ENCODE measurements at places on chromosomes 7 and 10.

GRCh38 chr10:69007260-69007659 is 18.7 kb downstream of the KIFBP start:
- no peak for DNase-seq

DNA sequence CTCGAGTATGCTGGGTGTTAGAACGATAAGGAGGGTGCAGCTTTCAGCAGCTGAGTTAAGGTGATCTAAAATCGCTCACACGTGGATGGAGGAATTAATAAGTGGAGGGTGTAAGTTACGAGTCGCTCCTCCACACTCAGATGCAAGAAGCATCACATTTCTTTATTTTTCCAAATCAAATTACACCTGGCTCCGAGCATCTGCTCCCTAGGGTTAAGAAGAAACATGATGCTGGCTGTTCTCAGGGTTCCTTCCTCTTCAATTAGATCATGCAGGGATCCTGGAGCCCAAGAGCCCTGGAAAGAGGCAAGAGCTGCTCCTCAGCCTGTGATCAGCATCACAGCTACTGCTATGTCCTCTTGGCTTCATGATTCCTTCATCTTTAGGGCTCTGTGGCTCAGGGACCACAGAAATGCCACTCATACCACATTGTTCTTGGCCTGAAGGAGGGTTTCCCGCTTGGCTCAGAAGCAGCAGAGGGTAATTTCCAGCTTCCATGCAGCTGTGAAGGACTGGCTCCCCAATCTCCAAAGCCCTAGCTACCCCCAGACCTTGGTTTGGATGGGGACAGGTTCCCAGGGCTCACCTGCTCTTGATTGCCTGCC is 235.9 kb upstream of the ZNF32 start:
- DNase-seq: no peak

GRCh38 chr10:127888521-127889312 is 4.0 kb downstream of the CLRN3 start:
- no peak for DNase-seq

GRCh38 chr7:33395340-33395739 is 266.0 kb downstream of the BBS9 start:
- DNase-seq: no peak

DNA sequence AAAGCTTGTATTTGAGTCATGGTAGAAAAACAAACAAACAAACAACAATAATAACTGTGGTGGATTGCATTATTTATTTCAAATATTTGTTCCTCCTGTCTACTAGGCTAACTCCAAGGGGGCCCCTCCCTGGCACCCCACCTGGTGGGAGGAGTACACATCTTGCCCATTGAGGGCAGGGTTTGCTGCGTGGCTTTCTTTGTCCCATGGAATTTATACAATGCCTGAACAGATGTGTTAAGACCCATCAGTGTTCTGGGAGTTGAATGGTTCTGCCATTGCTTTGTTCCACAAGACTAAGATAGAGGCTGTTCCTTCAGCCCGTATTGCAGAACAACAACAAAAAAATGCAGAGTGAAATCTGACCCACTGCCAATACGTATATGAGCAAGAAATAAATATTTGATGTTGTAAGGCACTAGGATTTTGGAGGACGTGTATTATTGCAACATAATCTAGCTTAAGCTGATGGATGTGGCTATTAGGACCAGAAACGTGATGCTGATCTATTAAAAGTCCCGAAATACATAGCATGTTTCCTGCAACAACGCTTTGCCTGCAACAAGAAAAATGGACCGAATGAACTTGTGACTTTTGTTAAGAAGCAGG is 119.1 kb upstream of the JCAD start:
- DNase-seq: no peak

- no peak for DNase-seq
Measured at GRCh38 chr7:44103566-44103922, 601 bp upstream of the AEBP1 start.

- DNase-seq: no peak
Measured at GRCh38 chr7:26862834-26863233, 1.6 kb downstream of the SKAP2 start.

GRCh38 chr10:58044072-58044471 is 223.6 kb downstream of the IPMK start:
- DNase-seq: no peak

GRCh38 chr10:2262333-2262732 is 525.0 kb upstream of the ADARB2 start:
- DNase-seq: no peak

- DNase-seq: no peak
Measured at GRCh38 chr7:2804227-2804763, 39.8 kb downstream of the GNA12 start.

GRCh38 chr7:108285003-108285368 is 154.8 kb upstream of the LAMB4 start:
- DNase-seq: no peak

GRCh38 chr10:77328272-77328816 is 309.3 kb downstream of the KCNMA1 start:
- peak; percentile 43 for DNase-seq

GRCh38 chr7:44438816-44439215 is 51.6 kb downstream of the NUDCD3 start:
- no peak for DNase-seq

DNA sequence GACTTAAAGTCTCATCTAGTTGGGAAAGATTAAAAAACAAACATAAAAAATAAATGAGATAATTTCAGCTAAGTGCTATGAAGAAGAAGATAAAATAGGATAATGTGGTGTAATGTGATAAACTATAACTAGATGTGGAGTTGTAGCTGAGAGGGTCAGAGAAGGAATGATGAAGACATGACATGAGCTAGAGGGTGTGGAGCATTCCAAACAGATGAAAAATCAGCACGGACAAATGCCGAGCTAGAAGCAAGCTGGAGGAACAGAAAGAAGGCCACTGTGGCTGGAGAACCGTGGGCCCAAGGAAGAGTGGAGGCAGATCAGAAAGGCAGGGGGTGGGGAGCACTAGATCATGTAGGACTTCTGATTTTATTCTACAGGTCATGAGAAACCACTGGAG is 70.6 kb downstream of the CDK6 start:
- DNase-seq: no peak

DNA sequence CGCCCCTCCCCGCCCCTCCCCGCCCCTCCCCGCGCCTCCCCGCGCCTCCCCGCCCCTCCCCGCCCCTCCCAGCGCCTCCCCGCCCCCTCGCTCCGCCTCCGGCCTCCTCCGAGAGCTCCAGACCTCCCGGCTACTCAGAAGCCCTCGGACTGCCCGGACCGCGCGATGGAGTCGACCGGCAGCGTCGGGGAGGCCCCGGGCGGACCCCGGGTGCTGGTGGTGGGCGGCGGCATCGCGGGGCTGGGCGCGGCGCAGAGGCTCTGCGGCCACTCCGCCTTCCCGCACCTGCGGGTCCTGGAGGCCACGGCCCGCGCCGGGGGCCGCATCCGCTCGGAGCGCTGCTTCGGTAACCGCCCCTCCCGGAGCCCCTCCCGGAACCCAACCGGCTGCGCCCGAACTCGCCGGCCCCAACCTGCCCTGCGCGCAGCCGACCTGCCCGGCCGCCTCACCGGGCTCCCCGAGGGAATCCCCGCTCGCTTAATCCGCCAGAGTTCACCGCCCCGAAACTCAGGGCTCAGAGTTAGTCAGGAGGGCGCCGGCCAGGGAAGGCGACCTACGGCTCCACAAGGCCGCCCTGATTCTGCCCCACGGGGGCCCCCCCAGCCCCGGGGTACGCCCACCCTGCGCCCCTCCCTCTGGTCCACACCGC is at the start of gene PAOX:
Gene PAOX, plus strand, starts transcription at position 111 of the 649 bp plus-strand sequence. Its CDS starts 55 bp downstream, at position 166.
- peak; percentile 60 for DNase-seq

GRCh38 chr7:22124941-22125340 is 179.2 kb upstream of the CDCA7L start:
- DNase-seq: no peak

DNA sequence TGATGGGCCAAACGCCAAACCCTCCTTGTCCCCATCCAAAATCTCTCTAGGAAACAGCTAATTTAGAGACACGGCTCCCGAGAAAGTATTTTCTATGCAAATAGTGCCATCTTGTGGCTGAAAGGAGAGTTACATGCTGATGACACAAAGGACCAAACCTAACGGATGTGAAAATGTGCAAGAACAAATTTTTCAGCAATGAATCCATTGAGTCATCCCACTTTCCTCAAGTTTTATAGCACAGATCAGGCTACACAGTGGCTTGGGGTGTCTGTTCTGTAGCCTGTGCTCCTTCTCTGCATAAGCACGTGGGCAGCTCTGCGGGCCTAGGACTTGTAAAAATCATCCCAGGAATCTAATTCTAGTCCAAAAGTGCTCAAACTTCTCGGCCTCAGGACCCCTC is 154.8 kb upstream of the PRR15 start:
- DNase-seq: peak; percentile 86

- no peak for DNase-seq
Measured at GRCh38 chr7:92528958-92529264, 316 bp downstream of the RBM48 start.

GRCh38 chr7:29883462-29884398 is 77.4 kb downstream of the WIPF3 start:
- no peak for DNase-seq

- DNase-seq: no peak
Measured at GRCh38 chr10:61952028-61952674, 50.7 kb downstream of the ARID5B start.

- DNase-seq: no peak
Measured at GRCh38 chr10:14572811-14573210, 201.9 kb downstream of the FAM107B start.

- DNase-seq: peak; percentile 78
Measured at GRCh38 chr7:71735961-71736556, 604.1 kb downstream of the GALNT17 start.

GRCh38 chr7:24384362-24385030 is 100.5 kb downstream of the NPY start:
- DNase-seq: no peak

DNA sequence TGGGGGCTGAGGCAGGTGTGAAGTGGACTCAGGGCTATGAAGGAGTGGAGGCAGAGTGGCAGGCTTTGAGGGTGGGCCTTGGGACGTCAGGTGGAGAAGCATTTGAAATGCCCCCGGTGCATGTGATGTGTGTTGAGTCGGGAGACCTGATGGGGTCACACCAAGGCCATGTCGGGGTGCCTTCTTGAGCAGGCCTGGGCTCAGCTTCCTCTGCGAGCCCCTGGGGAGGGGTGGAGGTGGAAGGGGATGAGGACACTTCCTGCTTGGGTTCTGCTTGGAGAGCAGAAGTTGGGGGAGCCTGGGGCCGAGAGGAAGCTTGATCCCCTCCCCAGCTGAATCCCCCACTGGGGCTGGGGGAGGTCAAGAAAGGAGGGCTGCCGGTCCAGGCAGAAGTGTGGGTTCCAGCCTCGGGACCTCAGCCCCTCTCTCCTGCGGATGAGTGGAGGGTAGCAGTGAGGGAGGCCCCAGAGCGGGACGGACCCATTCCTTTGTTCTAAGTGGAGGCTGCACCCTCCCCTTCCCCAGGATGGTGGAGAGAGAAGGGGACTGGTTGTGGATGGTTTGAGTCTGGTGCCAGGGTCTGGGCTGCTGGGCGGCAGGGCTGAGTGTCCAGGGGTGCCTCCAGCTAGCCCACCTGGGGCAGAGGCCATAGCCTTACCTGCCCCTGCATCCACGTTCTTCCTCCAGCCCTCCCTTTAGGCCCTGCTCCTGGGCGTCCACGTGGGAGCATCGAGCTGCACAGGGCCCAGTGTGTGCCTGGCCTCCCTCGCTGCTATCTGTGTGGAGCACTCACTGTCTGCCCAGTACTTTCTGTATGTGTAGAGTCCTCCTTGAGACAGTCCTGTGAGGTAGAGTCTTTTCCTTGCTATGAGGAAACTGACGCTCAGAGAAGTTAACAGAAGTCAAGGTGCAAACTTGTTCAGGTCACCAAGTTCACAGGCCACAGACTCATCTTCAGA is 36.7 kb downstream of the PRF1 start:
- no peak for DNase-seq

- peak; percentile 54 for DNase-seq
Measured at GRCh38 chr10:5949009-5949759, 28.2 kb downstream of the IL15RA start.

- DNase-seq: peak; percentile 53
Measured at GRCh38 chr10:1048349-1048731, 579 bp downstream of the IDI1 start.

- DNase-seq: no peak
Measured at GRCh38 chr7:513521-514166, 6.0 kb downstream of the PDGFA start.

DNA sequence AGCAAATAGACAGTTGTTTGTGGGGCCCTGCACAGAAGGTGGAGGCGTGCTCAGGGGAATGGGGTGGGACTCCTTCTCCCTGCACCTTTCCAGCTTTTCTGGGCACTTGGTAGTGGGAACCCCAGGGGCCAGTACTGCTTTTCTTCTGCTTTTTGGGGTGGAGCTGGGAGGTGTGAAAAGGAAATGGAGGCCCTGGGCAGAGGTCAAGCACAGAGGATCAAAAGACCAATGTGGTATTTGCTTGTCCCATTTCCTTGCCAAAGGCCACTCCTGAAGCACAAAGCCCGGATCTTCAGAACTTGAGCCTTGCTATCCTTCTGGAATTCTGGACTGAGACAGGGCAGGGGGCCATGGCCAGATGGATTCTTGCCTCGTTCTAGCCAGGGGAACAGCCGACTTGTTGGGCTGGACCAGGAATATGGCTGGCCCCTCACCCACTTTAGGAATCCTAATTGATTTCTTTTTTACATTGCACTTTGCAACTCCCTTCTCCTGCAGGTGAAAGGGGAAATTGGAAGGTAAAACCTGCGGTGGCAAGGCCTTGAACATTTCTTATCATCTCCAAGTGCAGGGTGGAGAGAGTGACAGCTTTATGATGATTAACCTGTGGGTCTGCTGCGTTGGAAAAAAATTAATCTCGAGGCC is 26.5 kb downstream of the ADRA2A start:
- no peak for DNase-seq

- DNase-seq: no peak
Measured at GRCh38 chr7:99994819-99995218, 19.0 kb upstream of the AZGP1 start.

- DNase-seq: no peak
Measured at GRCh38 chr10:9450801-9451200, 1396.3 kb downstream of the GATA3 start.

DNA sequence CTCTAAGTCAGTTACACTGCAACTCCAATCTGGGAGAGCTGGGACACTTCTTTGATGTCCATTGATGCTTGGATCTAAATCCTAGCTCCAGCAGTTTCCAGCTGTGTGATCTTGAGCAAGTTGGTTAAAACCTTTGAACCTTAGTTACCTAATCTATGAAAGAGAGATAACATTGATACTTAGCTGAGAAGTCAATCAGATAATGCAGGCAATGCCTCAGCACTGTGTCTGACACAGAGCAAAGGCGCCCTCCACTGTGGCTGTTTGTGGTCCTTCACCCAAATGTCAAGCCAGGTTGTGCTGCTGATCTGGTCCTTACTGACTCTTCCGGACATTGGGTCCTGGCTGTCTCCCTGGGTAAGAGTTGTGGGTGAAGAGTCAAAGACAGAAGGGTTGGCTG is 20.2 kb downstream of the DNTT start:
- no peak for DNase-seq

GRCh38 chr10:3813986-3814837 is 29.2 kb upstream of the KLF6 start:
- no peak for DNase-seq
